ENCODE measurements at places on chromosomes 6 and 20.
A peak's percentile ranks its signal among the peaks of the same experiment; 100 is the strongest.

- DNase-seq = peak; percentile 73
Observed at GRCh38 chr6:134111062-134111677, 58.7 kb upstream of the SLC2A12 start.

- DNase-seq = no peak
Observed at GRCh38 chr6:67606906-67607828, 1027.9 kb upstream of the ADGRB3 start.

GRCh38 chr6:47203938-47204611 is 105.6 kb downstream of the TNFRSF21 start:
- no peak for DNase-seq

GRCh38 chr6:17962436-17963031 is 24.9 kb downstream of the KIF13A start:
- DNase-seq = no peak

DNA sequence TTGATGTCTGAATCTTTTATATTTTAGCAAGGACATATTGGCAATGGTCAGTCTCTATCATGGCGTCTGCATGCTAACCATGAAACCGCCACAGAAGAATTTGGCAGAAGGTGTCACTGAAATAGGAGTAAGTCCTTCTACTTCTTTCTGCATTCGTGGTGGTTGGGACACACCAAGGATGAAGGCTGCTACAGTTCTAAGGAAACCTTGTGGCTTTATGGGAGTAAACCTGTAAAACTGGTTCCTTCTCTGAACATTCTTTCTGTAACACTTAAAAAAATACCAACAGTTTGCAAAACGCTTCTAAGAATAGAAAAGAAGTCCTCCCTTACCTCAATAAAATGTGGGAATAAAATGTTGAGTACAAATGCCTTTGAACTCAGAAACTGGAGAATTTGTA is 195.3 kb downstream of the SLC24A3 start:
- DNase-seq = no peak

DNA sequence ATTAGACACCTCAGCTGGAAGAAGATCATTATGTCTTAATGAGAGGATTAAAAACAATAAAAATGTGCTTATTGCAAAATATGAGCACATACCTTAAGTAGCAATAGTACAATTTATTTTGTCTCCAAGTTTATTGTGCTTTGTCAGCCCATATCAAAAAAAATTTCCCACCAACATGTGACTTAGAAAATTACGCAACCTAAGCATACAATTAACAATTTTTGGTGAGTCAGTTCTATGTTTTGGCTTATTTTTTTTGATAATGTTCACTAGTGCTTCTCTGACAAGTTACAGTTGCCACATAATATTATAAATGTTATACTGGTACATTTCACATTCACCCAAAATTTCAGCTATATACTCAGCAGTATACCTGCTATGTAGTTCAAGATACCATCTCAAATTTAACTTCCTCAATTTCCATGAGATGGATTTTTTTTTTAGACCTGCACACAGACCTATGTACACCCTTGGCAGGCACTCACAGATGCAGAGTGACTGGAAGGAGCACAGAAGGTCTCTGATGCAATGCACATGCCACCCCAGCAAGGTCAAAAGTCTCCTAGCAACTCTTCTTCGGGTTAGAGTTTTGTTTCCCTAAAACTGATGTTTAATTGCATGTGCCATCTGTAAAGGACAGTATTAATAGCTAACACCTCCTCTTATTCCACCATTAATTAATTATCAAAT is 112.4 kb downstream of the PRKN start:
- no peak for DNase-seq

DNA sequence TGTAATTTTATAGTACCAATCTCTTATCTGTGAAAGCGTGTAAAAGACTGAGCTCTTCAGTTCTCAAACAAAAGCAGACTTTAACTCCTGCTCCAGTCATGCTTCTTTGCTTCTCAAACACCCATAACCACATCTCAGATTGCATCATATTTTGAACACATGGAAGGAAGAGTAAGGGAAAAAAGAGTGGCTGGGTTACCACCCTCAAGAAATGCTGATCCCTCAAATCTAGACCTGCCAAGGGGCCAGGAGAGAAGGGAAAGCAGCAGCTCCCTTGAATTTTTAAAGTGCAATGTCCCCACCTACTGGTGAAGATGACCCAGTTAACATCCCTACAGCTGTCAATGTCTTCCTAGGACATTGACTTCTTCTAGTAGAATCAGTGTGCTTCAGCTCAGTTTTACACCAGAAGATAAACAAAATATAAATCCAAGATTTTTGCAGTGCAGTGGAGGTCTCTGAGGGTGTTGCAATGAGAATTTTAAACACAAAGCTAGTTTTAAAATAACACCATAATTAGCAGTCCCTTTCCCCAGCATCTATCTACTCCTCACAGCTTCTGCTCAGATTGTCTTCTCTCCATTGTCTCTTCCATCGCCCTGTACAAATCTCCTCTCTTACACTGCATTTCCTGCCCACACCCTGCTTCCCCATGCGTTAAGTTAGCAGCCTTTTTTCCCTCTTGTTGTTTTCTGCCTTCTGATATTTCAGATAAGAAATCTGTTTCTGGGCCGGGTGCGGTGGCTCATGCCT is 22.6 kb upstream of the HLA-DQB2 start:
- peak; percentile 52 for DNase-seq

- no peak for DNase-seq
Observed at GRCh38 chr20:16175322-16175961, 397.8 kb downstream of the KIF16B start.

GRCh38 chr6:161066511-161066910 is 74.9 kb downstream of the MAP3K4 start:
- DNase-seq = no peak

DNA sequence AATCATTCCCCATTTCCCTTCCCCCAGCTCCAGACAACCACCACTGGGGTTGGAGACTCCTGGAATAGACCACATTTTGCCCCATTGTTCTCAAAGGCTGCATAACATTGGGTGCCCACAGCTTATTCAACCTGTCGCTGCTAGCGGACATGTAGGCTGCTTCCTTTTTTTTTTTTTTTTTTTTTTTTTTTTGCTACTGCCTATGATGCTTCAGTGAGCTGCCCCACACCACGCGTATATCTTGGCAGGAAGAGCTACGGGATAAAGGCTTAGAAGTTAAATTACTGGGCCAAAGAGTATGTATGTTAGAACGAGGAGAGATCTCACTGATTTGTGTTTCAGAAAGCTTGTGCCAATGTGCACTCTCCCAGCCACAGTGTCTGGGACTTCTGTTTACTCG is 7.0 kb downstream of the LBP start:
- DNase-seq = no peak

GRCh38 chr6:35213824-35214756 is at the start of gene SCUBE3:
SCUBE3 (plus strand) TSS chr6:35213956; CDS start chr6:35214419, 463 bp downstream.
- DNase-seq = peak; percentile 44

- no peak for DNase-seq
Observed at GRCh38 chr6:32855467-32856174, 1.6 kb downstream of the PSMB9 start.

GRCh38 chr6:109351231-109352130 is 30.8 kb downstream of the CD164 start:
- DNase-seq = no peak

DNA sequence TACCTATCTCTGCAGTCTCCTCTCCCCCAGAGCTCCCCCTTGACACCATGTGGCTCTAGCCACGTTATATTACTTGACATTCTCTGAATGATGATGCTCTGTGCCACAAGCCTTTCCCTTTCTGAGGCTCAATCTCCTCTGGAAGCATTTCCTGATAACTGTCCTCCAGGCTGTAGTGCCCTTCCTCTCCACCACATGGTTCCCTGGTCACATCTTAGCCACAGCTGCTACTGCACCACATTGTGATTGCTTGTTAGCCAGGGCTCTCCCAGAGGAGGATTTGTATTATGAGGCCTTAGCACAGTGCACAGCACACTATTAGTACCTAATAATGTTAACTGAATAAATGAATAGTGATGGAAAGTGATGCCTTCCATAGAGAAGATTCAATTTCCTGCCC is 63.9 kb upstream of the RCAN2 start:
- no peak for DNase-seq

- DNase-seq = no peak
Observed at GRCh38 chr6:118350881-118351430, 197.1 kb upstream of the PLN start.

GRCh38 chr20:62906209-62906608 is 20.1 kb downstream of the DIDO1 start:
- no peak for DNase-seq

GRCh38 chr6:46651816-46652215 is 802 bp downstream of the CYP39A1 start:
- no peak for DNase-seq

DNA sequence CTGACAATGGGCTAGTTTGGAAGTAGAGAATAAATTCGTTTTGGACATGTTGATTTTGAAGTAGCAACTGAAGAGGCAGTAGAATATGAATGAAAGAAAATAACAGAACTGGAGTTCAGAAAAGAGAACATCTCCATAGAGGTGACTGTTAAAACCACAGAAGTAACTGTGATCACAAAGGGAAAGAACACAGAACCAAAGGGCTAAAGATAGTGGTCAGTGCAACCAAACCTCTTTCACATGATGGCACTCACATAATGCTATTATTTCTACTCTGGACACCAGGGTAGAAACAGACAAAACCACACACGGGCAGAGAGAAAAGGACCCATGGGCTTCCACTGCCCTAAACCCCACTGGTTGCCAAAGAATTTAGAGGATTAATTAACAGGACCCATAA is 58.5 kb downstream of the CDK19 start:
- DNase-seq = no peak

DNA sequence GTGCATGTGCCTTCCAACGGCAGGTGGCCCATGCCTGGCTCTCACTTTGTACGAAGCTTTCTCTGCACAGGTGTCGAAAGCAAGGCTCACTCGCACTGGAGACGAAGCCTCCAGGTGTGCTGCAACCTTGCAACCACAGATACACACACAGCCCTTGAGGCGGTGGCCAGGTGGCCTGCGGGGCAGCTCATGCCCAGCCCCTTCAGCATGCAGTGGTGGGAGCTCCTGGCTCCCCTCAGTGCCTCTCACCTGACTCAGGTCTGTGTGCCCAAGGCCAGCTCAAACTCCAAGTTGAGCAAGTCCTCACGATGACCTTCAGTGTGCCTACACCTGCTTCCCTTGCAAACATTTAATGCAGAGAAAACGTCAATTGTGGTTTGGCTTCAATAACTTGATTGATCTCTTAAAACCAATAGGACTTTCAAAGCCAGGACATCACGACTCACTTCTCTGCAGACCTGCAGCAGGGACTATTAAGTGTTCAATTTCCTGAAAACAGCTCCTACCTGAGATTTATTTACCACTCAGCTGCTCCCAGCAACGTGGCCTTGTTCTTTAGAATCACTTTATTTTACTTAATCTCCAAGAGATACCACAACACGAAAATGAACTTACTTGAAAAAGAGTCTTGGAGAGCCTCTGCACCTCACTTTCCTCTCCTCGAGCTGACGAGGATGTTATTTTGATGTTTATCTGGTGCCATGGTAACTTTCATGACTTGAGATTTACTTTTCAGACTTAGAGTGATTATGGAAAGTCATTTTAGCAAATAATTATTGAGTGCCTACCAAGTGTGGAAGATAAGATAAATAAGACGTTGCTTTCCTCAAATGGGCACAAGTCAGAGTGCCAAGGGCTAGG is 86.3 kb downstream of the SLC22A23 start:
- DNase-seq = no peak

- peak; percentile 92 for DNase-seq
Observed at GRCh38 chr20:58650776-58651558, at the start of gene STX16. STX16 (plus strand) TSS chr20:58651283; CDS start chr20:58652007, 724 bp downstream.

DNA sequence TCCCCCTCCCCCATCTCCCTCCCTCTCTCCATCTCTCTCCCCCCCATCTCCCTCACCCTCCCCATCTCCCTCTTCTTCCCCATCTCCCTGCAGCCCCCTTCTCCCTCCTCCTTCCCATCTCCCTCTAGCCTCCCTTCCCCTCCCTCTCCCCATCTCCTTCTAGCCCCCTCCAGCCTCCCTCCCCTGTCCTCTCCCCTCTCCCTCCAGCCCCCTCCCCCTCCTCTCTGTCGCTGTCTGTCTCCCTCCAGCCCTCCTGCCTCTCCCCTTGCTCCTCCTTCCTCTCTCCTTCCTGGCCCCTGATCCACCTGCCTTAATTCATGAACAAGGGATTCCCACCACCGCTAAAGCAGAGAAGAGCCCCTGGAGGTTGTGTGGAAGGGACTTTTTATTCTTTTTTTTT is 26.9 kb upstream of the CHMP4B start:
- DNase-seq = no peak

All from germinal center (tissue), 1 donor.